Mesothelial cell of epicardium (in vitro differentiated cells): ENCODE measurements at places on chromosomes 6 and 20.
A peak's percentile ranks its signal among the peaks of the same experiment; 100 is the strongest.

DNA sequence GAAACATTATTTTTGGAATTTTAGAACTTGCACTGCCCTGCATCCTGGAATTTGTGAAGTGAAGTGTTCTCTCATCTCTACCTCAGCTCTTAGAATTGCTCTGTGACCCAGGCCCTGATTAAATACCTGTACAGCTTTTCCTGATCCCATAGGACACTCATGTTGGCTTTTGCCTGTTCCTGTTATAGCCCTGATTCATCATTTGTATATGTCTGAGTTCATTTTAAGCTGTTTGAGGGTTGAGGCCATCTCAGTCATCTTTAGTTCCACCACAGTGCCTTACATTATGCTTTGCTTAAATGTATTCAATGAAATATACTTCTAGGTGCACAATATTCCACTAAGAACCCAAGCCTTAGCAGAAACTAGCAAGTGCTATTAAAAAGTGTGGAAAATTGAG, 26.4 kb downstream of the ZFAND3 start:
- no peak for DNase-seq

DNA sequence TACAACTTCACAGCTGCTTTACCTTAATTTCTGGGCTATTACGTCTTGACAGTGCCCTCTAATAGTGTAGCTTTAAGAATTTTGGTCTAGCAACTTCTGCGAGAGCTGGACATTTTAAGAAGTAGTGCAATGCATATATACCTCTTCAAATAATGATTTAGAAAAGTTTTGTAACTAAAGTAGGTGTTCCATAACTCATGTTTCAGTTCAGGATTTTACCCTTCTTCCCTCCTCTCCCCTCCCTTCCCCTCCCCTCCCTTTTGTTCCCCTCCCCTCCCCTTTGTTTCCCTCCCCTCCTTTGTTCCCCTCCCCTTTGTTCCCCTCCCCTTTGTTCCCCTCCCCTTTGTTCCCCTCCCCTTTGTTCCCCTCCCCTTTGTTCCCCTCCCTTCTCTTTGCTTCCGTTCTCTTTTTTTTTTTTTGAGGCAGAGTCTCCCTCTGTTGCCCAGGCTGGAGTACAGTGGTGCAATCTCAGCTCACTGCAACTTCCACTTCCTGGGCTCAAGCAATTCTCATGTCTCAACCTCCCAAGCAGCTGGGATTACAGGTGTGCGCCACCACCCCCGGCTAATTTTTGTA, 28.8 kb upstream of the TRAM2 start:
- no peak for DNase-seq

GRCh38 chr6:165191461-165191860, 117.9 kb downstream of the C6orf118 start:
- DNase-seq: no peak

- no peak for DNase-seq
These were observed 837.3 kb downstream of the DHX35 start for GRCh38 chr20:39799366-39799965.

DNA sequence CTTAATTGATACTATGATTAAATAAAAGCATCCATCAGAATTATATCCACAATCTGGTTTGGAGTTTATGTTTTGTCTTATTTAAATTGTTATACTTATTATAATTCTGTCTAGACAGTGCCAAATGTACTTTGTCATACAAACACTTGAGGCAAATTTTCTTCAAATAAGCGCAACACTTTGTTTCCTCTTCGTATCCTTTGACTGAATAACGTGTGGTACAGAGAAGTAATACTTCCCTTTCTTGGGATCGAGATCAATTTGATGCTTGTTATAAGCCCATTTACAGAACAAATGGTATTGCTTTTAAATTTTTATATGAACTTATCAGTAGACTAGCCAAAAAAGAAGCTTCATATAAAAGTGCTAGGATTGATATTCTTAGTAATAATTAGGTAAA, 111.0 kb downstream of the ATG5 start:
- DNase-seq: no peak

GRCh38 chr20:55977690-55978459, 27.4 kb downstream of the CBLN4 start:
- no peak for DNase-seq

DNA sequence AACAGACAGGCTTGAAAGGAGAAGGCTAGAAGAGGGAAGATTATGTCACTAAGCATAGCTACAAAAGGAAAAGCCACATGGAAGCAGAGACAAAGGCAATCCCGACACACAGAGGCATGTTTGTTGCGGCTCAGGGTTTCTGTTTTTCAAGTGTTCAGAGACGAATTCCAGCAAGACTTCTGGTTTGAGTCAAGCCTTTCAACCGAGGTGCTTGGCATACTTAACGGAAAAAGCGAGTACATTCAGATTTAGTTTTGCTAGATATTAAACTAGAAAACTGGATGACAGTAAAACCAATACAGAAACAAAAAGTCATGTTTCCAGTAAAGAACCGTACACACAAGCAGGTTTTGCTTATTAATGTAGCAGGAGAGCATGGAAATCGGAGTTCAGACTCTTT, 27.2 kb downstream of the MCUR1 start:
- DNase-seq: no peak

- DNase-seq: no peak
These were observed 62.9 kb downstream of the B3GAT2 start for GRCh38 chr6:70894001-70894400.

- DNase-seq: no peak
These were observed 149.6 kb upstream of the SYNCRIP start for GRCh38 chr6:85792254-85792653.

DNA sequence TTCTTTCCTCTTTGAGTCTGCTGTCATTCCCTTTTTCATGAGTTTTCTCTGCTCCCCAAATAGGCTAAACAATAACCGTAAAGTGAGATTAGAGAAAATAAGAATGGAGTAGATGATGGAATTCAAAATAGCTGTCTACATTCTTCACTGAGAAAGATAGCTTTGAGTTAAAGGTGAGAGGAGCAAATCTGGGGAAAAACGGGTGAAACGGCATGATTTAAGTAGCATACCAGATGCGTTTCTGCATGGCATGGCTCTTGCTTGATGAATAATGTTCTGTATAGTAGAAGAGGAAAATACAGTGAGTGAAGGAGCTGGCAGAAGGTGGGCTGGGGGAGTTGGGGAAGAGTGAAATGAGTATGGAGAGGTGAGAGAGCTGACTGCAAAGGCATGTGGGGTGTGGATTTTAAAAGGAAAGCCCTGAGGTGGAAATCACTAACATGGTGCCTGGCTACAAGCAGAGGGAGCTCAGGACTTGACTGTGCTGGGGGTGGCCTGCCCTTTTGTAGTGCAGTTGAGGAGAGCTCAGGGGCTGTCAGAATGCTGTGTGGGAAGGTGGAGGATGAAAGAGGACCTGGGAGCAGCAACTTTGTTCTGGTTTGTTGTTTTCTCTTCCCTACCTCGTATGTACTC, 8.8 kb downstream of the BICRAL start:
- DNase-seq: no peak

DNA sequence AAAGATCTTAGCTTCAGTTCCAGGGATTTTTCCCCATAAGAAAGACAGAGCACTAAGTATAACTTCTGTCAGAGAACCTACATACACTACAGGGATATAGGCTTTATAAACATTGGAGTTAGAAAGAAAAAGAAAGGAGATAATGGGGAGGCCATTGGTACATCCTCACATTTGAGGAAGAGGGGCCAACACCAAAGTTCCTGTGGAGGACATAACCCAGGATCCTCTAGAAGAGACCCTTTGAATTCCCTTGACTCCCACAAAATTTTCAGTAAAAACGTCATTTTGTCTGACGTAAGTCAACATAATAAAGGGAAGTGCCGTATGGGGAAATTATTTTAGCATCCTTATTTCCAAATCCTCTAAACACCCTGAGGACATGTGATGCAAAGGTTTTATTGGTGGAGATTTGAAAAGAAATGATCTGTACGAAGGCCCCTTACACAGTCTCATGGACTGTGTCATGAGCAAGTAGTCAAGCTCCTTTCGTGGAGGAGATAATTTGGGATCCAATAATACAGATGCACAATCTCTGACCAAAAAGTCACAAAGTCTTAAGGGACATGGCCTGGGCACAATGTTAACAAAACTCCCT, 33.2 kb downstream of the HLA-DRA start:
- DNase-seq: no peak

DNA sequence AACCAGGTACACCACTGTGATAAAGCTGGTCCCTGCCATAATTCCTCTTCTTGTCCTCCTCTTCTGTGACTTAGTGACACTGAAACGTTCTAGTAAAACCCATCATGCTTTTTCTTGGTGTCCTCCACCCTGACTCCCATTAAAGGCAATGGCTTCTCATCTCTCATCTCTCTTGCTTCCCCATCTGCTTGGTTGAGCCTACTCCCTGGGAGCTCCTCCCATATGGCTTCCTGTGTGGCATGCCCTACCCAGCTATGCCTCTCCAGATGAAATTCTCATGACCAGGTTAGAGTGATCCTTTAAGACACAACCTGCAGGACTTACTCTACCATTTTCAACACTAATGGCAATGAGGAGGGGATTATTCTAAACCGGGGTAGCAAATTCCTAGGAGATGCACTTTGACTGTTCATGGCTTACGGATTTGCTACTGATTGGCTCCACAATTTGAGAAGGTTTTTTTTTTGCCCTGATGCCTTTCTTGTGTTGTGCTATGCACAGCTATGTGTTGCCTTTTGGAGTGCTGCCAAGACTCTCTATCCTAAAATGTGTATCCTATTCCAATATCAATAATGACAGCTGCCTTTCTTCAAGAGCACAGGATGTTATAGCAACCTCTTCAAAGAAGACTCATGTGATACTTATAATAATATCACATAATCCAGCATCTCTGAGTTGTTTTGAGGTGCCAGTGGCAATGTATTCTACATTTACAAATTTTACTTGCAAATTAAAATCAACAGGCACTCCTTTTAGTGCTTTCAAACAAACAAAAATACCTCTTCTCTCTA, 6.1 kb downstream of the SIRPG start:
- no peak for DNase-seq

- DNase-seq: peak; percentile 42
These were observed 60.9 kb downstream of the BCAS4 start for GRCh38 chr20:50855498-50856474.
